ENCODE measurements at places on chromosomes 11 and 22.

GRCh38 chr11:102143867-102144266, 33.6 kb downstream of the YAP1 start:
- DNase-seq = no peak

- no peak for DNase-seq
Observed at GRCh38 chr11:45674481-45675190, 9.2 kb upstream of the CHST1 start.

DNA sequence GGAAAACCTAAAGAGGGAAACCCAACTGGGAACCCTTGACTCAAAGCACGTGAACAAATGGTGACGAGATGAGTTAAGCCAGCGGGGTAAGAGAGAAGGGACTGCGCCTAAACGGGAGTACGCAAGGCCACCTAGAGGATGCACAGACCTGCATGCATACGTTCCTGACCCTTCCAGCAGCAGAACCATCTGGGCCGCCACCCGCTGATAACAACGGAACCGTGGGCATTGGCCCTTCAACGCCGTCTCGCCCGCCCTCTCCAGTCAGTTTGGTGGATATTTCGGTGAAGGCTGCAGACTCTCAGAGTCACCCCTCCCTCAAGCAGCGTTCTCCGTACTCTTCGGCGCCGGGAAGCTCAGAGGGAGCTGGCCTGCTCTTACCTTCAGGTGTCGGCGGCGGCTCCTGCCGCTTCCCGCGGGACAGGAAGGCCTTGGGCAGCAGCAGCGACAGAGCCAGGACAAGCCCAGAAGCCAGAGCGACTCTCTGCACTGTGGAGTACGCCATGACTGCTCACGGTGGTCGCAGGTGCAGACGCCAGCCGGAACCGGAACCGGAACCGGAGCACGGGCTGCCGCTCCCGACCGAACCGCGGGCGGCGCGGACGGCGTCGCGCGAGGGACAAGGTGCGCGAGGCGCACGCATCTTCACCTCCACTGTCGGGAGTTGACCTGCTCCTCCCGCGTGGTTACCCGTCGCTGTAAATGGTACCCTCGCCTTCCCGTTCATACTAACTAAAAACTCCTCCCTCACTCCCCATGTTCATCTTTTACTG, at the start of gene RIC3:
TSS of gene RIC3 (minus strand) at position 541 of the 773 bp plus-strand sequence. CDS start at position 505, 36 bp downstream.
- DNase-seq = no peak

GRCh38 chr11:96155627-96156378, 187.2 kb downstream of the MAML2 start:
- DNase-seq = no peak

DNA sequence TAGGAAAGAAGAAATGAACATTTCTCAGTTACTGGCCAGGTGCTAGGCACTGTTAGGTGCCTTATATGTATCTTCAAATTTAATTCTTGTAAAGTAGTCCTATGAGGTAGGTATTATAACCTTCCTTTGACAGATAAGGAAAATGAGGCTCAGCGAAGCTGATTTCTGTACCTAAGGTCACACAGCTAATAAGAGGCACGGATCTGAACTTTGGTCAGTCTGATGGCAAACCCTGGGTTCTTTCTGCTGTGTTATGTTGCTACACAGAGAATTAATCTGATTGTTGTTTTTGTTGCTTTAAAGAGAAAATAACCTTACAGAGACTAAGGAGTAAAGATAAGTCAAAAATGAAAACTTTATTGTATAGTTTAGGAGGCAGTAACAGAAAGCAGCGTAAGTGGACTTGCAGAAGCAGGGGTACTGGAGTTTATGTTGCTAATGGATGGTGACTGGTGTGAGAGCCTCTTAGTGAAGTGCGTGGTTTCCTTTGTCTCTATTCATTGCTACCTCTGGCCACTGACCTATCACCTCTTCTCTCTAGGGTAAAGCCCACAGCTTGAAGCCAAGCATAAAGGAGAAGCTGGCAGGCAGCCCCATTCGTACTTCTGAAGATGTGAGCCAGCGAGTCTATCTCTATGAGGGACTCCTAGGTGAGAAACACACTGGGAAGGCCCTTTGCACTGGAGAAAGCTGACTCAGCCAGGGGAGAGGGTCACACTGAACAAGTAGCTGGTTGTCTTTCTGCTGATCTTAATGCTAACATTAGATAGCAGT, 38.3 kb downstream of the MADD start:
- DNase-seq = no peak

DNA sequence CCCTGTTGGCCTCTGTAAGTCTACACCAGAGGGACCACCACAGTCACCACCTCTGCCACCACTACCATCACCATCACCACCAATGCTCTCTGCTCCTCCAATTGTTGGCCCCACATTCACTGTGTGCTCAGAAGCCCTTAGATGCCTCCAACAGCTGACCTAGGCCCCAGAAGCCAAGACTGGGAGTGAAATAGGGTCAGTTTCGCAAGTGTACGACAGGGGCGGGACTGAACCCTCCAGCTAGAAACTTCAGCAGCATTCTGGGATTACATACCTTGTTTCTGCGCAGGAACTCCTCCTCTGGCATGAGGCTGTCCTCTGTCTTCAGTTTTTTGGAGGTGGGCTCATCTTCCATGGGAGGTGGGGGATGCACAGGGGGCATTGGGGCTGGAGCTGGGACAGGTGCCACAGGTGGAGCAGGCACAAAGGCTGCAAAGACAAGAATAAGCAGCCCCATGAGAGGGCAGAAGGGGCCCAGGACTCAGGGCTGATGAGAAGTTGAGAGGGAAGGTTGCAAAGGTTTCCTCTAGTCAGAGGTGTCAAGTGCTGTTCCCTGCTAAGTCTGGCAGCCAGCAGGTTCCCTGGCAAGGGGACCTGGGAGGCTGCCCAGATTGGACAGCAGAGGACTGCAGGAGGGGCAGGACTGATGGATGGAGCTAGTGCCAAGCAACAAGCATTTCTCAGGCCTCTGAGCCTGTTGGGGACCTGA, 10.2 kb upstream of the TBC1D10A start:
- DNase-seq = no peak

DNA sequence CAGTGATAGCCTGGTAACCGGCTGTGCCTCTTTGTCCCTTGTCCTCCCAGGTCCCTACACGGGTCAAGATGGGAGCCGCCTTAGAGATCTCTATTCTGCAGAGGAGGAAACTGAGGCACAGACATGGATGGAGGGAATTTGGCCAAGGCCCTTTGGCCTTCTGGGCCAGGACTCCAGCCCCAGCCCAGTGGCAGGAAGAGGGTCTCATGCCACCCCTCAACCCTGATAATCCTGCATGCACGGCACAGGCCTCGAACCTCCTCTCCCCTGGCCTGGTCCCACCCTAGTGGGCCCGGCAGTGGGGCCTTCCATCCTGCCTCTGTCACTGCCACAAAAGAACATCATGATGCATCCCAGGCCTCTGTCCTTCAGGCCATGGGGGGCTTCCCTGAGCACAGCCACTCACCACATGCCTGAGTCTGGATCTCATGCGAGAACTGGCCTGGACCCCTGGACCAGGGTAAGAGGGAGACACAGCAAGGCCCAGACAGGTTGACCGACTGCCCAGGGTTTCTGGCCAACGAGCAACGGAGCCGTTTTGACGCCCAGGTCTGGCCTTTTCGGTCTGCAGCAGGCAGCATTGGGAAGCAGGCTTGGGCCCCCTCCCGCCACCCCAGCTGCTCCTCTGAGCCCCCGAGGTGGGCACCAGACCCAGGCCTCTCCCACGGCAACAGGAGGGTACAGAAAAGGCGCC, 6.5 kb downstream of the LINC01488 start:
- DNase-seq = no peak

GRCh38 chr11:129364143-129364654, 11.4 kb upstream of the BARX2 start:
- peak; percentile 50 for DNase-seq

GRCh38 chr22:50107529-50107928, 17.7 kb downstream of the MOV10L1 start:
- no peak for DNase-seq

DNA sequence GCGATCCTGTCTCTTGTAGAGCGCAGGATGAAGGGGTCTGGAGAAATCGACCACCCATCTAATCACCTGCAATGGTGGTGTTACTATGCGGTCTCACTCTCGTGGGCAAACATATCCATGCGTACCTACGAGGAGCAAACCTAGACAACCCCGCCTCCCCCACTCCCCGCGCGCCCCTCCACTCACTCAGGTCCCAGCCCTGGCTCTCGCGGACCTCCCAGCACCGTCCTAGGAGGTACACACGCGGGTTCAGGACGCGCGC, 887 bp downstream of the TRPC6 start:
- DNase-seq = no peak

DNA sequence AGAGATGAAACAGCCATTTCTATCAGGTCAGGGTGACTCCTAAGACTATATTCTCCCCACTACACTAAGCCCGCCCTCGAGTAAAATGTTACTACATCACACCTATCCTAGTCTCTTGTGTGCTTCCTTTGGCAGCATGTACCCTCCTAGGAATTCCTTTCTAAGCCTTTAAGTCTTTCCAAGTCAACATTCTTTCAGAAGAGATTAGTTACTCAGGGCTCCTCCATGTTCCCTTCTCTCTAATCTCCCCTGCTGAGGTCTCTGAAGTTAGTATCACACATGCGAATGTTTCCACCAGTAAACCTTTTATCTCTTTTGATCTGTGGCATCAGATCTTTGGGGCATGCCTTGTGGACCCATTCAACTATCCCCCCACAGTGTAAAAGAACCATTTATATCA, 873.7 kb upstream of the FAT3 start:
- DNase-seq = no peak

DNA sequence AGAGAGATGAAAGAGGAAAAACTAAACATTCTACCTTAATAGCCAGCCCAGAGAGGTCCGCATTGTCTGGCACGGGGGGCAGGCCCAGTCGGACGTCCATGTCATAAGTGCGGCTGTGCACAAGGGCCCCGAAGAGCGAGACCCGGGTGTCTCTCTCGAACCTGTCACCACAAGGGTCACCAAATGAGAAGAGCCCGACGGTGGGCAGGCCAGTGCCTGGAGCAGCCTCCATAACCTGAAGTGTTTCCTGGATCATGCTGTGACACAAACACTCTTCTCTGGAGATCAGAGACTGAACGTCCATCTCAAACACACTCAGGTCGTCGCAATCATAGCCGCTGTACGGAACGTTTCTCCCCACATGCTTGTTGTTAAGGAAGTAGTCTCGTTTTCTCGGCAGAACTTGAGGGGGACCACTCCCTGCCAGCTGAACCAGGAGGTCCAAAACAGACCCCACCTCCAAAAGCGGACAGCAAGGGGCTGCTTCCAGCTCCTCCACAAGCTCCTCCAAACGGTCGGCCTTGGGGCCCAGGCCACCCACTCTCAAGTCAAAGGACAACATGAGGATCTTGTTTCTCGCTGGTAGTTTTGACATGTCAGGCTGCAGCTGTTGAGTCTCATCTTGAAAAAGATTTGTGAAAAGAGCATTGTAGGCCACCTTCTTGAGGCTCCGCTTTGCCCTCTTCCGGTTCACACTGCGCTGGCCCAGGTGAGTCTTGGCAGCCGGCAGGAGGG, 971 bp downstream of the TUBGCP6 start:
- no peak for DNase-seq

DNA sequence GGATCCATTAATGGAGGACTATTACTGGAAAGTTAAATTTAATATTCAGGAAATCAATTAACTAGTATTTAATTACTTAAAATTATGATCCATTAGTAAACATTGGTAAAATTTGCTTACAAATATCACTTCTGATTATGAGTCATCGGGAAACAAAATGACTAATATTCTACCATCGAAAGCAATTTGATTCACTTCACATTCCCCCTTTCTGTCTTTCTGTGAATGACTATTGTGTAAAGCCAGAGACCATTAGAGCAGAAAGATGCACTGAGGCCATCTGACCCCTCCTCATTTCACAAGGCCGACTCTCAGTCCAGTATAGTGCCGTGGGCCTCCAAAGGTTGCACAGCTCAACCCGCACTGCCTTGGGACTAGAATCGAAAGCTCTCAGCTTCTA, 619.0 kb downstream of the OPCML start:
- no peak for DNase-seq

GRCh38 chr11:64856382-64857227, 12.2 kb upstream of the CDC42BPG start:
- no peak for DNase-seq

DNA sequence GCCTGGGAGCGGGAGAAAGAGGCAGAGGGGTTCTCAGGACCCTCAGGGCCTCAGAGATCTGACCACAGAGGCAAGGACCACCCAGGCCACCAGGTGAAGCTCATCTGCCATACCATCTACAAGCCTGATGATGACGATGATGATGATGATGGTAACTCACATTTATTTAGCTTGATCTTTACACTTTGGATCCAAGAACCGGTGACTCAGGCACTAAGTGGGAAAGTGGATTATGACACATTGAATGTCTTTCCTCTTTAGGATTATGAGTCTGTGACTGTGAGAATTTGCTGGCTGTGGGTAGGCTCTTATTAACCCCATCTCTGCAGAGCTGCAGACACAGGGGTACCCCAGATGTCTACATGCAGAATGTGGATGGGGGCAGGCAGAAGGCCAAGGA, 110.3 kb downstream of the DSCAML1 start:
- no peak for DNase-seq

- no peak for DNase-seq
Observed at GRCh38 chr11:131274233-131274632, 96.2 kb upstream of the NTM start.

DNA sequence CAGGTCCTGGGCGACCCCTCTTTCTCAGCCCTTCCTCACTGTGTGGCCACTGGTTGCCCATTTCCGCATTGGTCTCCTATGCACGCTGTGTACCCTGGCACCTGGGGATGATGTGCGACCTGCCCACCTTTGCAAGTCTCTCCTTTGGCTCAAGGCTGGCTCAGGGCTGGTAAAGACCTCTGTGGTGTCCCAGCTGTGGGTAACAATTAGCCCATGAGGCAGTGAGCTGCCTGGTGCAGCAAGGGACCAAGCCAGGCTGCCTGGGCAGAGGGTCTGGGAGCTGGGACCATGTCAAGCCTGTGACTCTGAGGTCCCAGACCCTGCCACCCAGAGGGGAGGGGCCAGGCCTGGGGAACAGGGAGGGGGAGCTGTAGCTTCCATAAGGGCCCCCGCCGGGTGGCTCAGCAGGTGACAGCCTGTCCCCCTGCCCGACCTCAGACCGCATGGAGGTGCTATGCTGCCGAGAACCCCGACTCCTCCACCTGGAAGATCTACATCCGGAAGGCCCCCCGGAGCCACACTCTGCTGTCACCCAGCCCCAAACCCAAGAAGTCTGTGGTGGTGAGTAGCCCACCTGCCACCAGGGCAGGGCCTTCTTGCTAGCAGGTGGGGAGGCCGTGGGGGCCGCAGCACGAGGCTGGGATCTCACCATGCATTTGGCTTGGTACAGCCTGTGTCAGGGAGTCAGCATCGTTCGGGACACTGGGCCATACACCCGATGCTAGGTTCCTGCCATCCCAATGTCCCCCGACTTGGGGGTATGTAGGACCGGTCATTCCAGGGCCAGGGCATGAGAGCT, 112.5 kb downstream of the KCNQ1OT1 start:
- no peak for DNase-seq
